HAP-1 (cell line): ENCODE measurements at places on chromosomes 2 and 18.

DNA sequence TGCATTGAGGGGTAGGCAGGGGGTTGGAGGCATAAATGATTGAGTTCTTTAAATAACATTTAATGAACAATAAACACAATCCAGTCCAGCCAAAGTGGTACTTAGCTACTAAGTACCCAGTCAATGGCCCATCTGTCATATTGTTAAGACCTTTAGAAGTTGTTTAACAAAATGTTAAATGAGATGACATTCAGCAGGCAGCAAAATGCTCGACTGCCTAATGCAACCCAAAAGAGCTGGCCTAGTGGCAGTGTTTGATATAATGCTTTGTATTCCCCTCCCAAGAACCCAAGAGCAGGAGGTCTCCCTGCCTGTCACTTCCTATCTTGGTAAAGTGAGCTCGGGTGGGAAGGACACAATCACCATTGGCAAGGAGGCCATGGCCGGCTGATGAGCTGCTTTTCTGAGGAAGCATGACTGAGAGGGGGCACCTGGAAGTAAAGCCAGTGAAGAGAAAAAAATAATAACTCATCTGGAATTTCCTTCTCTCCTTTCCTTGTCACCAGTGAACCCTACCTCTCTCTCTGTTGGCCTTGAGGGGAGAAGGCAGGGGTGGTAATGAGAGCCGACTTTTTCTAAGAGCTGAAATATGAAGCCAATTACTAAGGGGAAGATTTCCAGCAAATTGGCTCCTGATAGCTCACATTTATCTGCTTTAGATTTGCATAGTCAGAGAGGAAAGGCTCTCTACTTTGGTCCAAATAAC is 140.6 kb downstream of the C1D start:
- DNase-seq = no peak

- DNase-seq = no peak
Measured at GRCh38 chr2:127118038-127118437, 11.1 kb upstream of the BIN1 start.

GRCh38 chr18:47180765-47181164 is 4.6 kb upstream of the IER3IP1 start:
- DNase-seq = no peak

DNA sequence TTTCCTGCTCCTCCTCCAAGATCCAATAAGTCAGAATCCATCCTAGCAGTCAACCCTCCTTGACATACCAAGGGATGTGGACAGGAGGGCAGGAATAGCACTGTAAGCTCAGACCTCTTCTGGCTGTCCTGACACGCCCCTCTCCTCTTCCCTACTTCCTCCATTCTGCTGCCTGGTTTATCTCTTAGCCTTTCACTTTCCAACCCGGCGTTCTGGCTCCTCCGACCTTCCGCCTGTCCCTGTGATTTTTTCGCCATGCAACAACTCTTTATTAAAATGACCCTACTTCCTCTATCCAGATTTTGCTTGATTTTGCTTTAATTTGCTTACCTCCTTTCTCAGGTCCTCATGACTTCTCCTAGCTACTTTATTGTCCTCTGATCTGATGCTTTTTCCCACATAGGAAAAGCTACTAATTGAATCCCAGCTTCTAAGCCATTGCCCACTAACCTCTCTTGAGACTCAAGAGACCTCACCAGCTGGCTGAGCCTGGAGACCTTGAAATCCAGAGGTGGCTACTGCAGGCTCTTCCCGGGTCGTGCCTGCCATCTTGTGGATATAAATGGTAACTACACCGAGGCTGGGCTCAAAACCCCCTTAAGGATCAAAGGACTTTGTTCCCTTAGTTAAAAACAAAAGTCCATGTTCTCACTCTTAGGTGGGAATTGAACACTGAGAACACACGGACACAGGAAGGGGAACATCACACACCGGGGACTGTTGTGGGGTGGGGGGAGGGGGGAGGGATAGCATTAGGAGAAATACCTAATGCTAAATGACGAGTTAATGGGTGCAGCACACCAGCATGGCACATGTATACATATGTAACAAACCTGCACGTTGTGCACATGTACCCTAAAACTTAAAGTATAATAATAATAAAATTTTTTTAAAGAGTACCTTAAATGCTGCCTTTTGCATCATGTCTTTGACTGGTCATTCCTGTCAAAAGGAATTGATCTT is 139.4 kb downstream of the AKAIN1 start:
- DNase-seq = peak; percentile 66

- DNase-seq = no peak
Measured at GRCh38 chr2:45559436-45559835, 51.6 kb downstream of the SRBD1 start.

DNA sequence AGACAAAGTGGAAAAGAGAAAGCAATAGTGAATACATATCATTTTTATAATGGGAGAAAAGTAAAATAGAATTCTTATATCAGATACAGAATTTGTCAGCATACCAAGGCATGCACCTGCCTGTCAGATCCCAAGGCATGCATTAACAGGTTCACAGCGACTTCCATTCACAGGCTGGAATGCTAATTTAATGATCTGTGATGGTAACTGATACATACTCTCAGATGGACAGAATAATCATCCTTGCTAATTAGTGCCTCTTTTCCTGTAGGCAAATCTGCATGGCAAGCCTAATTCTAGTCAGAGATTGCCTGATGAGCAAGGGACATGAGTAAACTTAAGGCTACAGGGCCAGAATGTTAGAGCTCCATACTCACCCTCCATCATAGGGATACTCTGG is 76.1 kb downstream of the PRKRA start:
- DNase-seq = no peak

- no peak for DNase-seq
Measured at GRCh38 chr2:11346023-11346482, 1.6 kb upstream of the ROCK2 start.

GRCh38 chr2:84971510-84972206 is 697 bp downstream of the KCMF1 start:
- DNase-seq = peak; percentile 57

DNA sequence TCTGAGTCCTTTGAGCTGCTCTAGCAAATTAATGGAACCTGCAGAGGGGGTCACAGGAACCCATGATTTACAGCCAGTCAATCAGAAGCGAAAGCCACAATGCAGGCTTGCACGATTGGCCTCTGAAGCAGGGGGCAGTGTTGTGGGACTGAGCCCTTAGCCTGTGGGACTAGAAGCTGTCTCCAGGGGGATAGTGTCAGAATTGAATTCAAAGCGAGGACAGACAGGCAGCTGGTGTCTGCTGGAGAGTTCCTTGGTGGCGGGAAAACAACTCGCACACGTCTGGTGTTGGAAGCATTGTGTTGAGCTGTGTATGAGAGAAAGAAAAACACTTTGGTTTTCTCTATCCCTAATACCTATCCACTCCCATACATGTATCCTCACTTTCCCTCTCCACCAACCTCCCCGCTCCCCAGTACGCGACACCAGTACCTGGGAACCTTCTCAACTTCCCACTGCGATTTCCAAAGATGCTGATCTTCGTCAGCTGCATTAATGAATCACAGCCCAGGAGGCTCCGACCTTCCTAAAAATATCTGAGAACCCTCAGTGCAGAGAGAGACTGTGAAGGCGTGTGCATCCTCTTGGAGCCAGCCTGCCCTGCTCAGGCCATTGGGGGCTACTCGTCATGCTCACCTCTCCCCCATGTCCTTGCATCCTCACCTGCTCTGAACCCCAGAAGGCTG is 88.2 kb downstream of the HS1BP3 start:
- DNase-seq = peak; percentile 44

- DNase-seq = no peak
Measured at GRCh38 chr2:212921711-212922110, 229.7 kb downstream of the IKZF2 start.

- no peak for DNase-seq
Measured at GRCh38 chr2:191601060-191601459, 76.9 kb upstream of the NABP1 start.

- DNase-seq = no peak
Measured at GRCh38 chr2:237299906-237300305, 114.1 kb downstream of the COL6A3 start.

DNA sequence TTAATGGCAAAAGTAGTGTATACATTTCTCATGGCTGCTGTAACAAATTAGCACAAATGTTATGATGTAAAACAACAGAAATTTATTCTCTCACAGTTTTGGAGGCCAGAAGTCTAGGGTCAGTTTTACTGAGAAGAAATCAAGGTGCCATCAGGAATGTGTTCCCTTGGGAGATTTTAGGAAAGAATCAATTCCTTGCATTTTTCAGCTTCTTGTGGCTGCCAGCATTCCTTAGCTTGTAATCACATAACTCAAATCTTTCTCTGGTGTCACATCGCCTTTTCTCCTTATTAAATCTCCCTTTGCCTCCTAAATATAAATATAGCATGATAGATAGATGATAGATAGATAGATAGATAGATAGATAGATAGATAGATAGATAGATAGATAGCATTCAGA is 307.0 kb upstream of the REG3G start:
- no peak for DNase-seq

GRCh38 chr2:63503818-63504217 is 84.5 kb downstream of the WDPCP start:
- no peak for DNase-seq

DNA sequence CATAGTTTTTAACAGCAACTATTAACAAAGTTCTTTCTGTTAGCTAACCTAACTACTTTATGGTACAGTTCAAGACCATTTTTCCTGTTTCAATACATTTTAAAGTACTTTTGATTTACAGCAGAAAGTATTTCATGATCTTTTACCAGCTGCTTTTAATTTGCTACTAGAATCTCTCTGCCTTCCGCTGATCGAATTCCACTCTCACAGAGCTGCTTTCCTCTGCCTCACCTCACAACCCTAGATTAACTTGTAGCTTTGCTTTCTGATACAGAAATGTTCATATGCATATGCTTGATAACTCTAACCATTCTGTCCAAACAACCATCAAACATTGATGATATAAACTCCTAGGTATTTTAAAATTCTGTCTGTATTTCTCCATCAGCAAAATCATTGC is 463.2 kb upstream of the ZEB2 start:
- DNase-seq = no peak

DNA sequence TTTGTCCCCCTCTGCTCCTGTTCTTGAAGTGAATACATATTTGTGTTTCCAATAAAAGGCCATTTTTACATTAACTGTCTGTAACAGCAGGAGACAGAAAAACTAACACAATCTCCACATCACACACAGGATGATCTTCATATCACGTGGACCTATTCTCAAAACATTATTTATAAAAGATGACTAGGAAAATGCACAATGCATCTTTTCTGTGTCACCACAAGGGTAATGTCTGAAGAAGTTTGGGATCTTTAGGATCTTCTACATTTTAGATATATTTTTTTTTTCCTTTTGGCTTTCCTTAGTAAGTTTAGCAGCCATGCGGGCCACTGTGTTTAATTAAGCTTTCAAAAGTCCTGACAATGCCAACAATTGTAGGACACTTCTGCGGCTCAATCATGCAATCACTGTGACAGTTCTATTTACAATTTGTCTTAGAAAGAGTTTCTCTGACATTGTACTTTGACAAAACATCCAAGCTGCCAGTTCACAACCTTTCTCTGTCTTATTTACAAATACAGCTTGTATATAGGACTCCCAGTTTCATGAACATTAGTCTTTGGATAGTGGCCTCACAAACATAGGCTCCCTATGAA is 12.3 kb downstream of the BCL11A start:
- no peak for DNase-seq

DNA sequence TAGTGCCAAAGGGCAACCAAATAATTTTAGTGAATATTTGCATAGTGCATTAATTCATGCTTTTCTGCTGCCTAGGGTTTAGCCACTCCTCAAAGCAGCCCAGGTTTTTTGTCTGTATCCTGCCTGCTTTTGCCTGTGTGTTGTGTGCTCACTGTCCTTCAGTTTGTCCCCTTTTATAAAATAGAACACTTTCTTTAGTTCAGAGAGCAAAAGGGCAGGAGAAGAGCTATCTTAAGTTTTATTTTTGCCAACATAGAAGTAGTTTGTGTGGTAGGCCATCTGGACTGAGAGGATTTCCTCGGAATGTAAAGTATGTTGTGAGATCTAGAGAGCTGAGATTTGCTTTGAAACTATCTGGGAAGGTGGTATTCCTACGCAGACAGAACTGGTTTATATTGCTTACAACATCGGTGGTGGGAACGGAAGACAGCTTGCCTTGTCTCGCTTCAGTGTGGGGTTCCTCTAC is 64.9 kb downstream of the EML4 start:
- no peak for DNase-seq

DNA sequence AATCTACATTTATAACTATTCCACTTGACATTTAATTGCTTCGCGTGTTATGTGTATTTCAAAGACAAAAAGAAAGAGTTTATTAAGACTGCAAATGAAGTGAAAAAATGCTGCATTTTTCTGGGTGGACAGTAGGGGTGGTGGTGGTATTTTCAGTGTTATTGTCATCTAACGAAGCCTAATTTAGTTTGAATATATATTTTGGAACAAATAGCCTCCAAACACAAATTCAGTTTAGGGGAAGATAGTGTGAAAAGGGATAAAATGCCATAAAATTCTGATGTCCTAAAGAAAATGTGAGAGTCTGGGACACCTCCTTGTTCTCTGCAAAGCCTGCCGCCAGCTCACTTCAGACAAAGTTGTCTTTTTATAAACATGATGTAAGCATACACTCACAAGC is 425.1 kb downstream of the NRXN1 start:
- no peak for DNase-seq

- DNase-seq = peak; percentile 55
Measured at GRCh38 chr2:64454386-64455332, 697 bp downstream of the LGALSL start.

GRCh38 chr2:88350331-88351248 is 101.9 kb downstream of the FOXI3 start:
- DNase-seq = peak; percentile 89

GRCh38 chr2:116952254-116952653 is 862.2 kb upstream of the DDX18 start:
- no peak for DNase-seq

DNA sequence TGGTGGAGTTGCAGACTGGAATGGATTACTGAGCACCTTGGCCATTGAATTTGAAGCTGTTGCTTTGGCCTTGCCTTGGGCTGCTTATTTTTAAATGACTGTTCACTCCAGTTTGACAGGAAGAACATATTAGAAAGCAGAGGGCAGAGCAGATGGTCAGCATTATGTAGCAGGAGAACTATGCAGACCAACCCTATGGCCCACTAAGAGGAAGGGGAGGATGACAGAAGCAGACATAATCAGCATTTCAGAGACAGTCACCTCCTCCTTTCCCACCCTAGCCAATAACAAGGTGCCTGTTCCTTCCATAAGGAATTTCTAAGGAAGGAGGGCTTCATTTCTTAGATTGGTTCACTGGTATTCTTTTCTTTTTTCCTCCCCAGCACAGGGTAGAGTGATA is 2.4 kb downstream of the CHRNA1 start:
- no peak for DNase-seq
